Activated naive CD8-positive, alpha-beta T cell treated with anti-CD3 and anti-CD28 coated beads, Interleukin-2, amount 50 U/mL, for 24 hours (primary cell): ENCODE measurements at places on chromosomes 4 and X.

DNA sequence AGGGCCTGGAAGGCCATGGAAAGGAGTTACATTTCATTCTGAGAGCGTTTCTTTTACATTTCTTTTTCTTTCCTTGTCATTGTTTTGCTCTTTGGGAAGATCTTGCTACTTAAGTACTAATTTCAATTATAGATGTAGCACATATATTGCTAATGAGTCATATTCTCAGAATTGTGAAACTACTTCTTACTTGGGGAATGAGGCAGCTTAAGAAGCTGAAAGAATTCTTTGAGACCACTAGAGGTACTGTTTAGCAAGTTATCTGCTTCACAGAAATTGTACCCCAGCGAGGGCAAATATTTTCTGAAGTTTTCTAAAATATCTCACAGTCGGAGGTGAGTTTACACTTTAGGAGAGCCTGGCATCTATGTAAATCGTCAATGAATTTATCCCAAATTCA, 100.6 kb downstream of the AFF2 start:
- no peak for DNase-seq

DNA sequence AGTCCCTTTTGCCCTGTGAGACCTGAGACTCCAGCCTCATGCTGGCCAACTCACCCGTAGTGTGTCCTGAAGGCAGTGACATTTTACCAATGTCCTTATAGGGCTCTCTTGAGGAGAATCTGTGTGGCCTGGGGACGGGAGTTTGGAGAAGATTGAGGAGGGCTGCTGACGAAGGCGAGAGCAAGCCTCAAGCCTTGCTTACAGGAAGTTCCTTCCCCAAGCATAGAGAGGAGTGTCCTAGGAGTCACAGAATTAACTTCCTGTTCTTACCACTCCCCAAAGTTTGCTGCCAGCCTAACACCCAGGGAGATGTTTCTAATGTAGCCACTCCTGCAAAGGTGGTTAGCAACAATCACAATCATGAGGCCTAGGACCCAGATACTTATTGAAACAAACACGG, at the start of gene NXF3:
NXF3 (minus strand) TSS at position 202 of the 400 bp plus-strand sequence; CDS start at position 82, 120 bp downstream.
- DNase-seq: no peak

DNA sequence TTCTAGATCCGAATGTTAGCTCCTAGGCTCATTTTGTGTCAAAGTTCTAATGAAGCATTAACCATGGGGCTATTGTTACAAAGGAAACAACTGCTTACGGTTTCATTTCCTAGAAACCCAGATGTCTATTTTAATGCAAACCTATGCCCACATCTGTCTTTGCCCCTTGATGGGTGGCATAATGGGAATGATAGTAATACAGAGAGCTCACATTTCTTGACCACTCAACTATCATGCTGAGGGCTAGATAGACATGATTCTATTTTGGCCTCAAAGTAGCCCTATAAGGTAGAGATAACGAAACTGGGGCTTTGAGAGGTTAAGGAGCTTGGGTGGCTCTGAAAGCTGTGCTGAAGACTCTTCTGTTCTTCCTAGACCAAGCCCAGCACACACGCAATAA, 1.9 kb downstream of the TLR7 start:
- DNase-seq: no peak

DNA sequence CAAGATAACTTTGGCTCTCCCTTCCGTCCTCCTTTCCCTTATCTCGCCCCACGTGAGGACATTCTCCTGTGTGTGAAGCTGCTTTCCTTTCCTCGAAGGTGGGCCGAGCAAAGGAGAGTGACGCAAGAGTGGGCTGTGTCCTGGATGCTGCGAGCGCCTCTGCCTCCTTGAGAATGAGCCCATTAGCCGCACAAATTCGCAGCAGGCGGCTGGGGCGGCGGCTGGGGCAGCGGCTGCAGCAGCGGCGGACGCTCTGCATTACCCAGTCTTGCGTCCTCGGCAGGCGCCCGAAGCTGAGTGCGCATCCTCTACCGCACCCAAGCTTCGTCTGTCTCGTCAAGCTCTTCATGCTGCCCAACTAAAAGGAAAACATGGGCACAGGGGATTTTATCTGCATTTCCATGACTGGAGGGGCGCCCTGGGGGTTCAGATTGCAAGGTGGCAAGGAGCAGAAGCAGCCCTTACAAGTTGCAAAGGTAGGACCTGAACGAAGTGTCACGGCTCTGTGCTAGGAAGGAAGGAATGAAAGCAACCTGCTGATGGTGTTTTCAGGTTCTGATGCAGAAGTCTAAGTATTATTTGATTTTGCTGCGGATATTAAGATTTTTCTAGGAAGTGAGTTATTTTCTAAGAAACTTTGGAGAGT, at the start of gene SYNPO2:
SYNPO2 (plus strand) TSS at position 189 of the 646 bp plus-strand sequence; CDS start at position 372, 183 bp downstream.
- DNase-seq: peak; percentile 43

GRCh38 chrX:17741123-17741511, 3.8 kb downstream of the SCML1 start:
- no peak for DNase-seq

GRCh38 chr4:105707782-105708180, 708 bp downstream of the INTS12 start:
- no peak for DNase-seq

GRCh38 chr4:14856934-14857235, 145.4 kb upstream of the CPEB2 start:
- DNase-seq: no peak

DNA sequence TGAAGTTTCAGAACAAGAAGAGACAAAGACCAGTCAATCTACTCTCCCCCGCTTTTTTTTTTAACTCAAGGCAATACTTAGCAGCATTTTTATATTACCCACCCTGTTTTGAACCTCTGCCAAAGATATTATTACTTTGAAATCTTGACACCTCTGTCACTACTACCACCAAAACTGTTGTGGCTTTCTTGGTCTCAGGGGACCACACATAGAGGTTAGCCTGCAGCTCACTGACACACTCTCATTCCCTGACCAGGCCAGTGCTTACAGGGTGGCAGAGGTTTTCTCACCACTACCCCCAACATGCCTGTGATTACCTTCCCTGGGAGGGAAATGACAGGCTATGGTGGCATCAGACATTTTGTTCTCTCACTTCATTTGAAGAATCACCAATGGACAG, 137.4 kb upstream of the STIM2 start:
- peak; percentile 9 for DNase-seq

GRCh38 chr4:165621983-165622382, 243.2 kb downstream of the CPE start:
- DNase-seq: no peak

GRCh38 chrX:20838477-20838876, 535.7 kb upstream of the CNKSR2 start:
- no peak for DNase-seq

- DNase-seq: no peak
These were observed 301.7 kb downstream of the ADGRL3 start for GRCh38 chr4:61501812-61502211.

- no peak for DNase-seq
These were observed 113.0 kb downstream of the DHRSX start for GRCh38 chrX:2387614-2388239.

DNA sequence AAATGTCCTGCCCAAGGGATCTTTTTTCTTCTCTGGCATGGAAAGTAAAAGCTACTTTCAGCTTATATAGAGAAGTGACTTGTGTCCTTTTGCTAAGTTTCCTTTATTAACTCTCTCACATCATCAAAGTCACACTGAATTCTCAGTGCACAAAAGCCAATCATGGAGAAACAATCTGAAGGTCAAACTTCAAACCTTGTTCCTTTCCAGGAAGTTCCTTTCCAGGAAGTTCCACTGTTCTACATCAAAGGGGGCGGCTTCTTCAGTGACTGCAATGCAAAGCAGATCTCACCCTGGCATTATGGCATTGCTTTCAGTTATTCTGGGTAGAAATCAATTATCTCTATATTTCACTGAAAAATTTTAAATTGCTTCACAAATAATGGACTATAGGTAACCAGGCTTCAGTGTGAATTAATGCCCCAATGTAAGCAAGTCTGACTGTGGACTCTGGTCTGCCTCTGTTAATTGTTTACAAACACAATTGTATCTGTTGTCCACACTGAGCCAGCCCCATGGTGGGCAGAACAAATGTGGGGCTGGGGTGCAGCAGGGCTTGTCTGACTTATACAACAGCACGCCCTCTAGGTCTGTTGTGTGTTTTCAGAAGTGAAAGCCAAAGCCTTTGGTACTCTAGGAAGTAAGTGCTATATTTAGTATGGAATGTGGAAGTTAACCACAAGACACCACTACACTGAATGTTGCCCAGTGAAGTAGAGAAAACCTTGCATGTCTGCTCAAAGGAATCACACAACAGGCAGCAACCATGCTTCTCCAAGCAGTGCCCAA, 98.8 kb downstream of the CDS1 start:
- DNase-seq: no peak

- peak; percentile 34 for DNase-seq
These were observed 82.3 kb downstream of the SPRY1 start for GRCh38 chr4:123478859-123479345.

GRCh38 chrX:115642895-115643530, 82.0 kb downstream of the PLS3 start:
- DNase-seq: peak; percentile 11

DNA sequence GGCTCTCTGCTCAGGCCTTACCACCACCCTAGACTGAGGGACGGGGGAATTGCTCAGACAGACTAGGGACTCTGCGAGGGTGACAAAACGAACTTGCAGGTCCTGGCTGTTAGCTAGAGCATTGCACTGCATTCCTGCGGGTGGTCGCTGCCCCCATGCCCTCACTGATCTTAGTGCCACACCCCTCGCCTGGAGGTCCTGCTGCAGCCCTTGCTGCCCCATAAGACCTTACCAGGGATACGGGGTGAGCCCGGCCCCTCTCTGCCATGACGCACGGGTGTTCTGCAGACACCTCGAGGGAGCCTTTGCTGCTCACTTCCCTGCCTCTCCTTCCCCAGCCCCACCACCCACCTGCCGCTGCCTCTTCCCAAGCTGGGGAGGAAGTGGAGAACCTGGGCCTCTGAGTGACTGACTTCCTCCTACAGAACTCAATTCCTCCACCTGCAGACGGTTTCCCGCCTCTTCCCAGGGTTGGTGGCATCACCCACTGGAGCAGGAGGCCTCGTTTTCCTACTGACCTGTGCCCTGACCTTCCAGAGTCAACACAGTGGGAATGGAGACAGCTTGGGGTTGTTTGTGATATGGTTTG, 19.8 kb upstream of the TBC1D14 start:
- DNase-seq: no peak

- no peak for DNase-seq
These were observed 3.9 kb upstream of the SULT1B1 start for GRCh38 chr4:69764311-69764710.

GRCh38 chr4:70138751-70139150, 15.3 kb upstream of the PRR27 start:
- DNase-seq: no peak

- DNase-seq: no peak
These were observed 19.9 kb downstream of the DCHS2 start for GRCh38 chr4:154471526-154472331.

DNA sequence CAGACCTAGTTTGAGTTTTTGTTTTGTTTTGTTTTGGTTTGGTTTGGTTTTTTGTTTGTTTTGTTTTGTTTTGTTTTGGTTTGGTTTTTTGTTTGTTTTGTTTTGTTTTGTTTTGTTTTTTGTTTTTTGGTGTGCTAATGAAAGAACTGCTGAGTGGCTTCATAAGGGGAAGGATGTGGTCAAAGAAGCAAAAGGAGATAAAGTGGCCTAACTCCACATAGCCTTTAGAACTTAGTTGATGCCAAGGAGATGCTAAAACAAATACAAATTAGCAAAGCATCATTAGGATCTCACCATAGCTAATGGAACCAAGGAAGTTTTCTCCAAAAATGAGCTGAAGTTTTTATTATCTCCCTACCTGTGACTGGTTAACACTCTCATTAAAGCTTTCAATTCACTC, 44.6 kb upstream of the TMEM164 start:
- DNase-seq: no peak

DNA sequence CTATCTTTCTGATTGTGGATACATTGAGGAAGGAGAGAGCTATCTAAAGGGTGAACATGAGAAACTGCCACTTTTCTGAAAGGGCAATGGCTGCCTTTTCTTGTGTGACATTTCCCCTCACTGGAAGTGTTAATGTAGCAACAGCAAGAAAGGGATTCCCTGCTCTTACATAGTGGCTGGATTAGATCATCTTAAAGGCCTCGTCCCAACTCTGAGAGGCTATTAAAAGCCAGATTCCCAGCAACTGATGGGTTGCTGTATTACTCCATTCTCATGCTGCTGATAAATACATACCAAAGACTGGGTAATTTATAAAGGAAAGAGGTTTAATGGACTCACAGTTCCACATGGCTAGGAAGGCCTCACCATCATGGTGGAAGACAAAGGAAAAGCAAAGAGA, 33.7 kb upstream of the ADH7 start:
- DNase-seq: no peak

- no peak for DNase-seq
These were observed 6.3 kb downstream of the PSAPL1 start for GRCh38 chr4:7428261-7429068.

GRCh38 chr4:40718586-40718985, 31.2 kb upstream of the NSUN7 start:
- DNase-seq: no peak

DNA sequence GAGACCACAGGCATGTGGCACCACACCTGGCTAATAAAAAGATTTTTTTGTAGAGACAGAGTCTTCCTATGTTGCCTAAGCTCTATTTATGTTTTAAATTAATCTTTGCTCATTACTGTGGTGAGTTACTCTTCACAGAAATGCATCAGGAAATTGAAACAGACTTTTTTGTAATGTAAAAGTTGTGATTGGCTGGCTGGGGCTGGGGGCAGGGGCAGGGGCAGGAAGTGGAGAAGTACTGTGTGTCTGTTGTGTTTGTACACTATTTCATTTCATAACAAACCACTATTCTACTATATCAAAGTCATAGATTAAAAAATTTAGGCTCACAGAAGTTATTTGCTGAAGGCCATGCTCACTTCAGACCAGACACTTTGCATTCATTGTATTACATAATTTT, 19.1 kb upstream of the ABRAXAS1 start:
- no peak for DNase-seq

- no peak for DNase-seq
These were observed 23.4 kb downstream of the LANCL3 start for GRCh38 chrX:37594755-37595382.

DNA sequence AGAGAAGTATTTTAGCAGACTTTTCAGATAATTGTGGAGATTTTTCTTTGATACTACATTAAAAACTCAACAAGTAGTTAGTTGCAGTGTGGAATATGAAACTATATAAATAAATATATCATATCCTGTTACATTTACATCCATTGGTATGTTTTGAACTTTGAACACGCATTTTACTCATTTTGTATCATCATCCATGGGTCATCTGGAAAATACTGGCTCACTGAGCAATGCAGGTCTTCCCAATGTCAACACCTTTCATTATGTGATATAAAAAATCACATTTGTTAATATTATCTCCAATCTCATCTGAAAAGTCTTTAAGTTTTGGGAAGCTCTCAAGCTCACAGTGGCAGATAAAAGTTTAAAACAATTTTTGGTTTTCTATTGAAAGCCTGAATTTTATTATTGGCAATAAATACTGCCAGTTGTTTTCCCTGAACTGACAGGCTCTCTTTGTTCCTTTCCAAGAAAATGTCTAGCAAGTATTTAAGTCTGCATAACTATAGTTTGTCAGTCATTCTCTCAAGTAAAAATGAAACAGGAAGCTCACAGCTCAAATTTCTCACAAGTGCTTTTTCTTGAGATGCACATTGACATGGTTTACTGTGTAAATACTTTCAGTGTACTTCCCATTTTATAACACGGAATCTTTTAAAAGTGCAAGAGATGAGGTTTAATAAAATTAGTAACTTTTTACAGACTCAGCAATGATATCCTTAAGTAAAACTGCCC, 183.5 kb upstream of the GPC4 start:
- no peak for DNase-seq
